ENCODE measurements at places on chromosomes 5 and 9. TPM values are rescaled to one million over a fixed set of nuclear protein-coding genes. Genes with fewer than 3 reads are reported as not detected.

The C7 gene
- 1.0 TPM for total RNA-seq

The EXOSC2 gene
- 71.9 TPM for total RNA-seq

The RAB3C gene
- 0.91 TPM for total RNA-seq

- peak; percentile 35 for DNase-seq
Observed at GRCh38 chr9:41229408-41230401, 40.6 kb upstream of the ZNG1F start.

- peak; percentile 41 for DNase-seq
Observed at GRCh38 chr5:151906246-151906645, 18.4 kb downstream of the GLRA1 start.

- DNase-seq = no peak
Observed at GRCh38 chr9:26523577-26523976, 369.0 kb downstream of the CAAP1 start.

All from Daoy (cell line).